ENCODE measurements at places on chromosomes 2 and 18.

DNA sequence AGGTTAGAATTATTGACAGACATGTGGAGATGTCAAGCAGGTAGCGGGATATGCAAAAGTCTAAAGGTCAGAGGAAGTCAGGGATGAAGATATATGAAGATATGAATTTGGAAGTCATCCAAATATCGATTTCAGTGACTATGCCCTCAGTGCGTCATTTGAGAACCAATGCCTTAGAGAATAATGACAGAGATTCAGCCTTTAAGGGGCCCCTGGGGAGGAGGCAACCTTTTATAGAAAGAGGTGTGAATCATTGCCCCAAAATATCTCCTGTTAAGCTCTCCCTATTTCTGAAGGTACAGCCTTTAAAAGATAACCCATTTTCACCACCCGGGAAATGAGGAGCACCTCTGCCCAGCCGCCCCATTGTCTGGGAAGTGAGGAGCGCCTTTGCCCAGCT, 223.4 kb downstream of the NCKAP5 start:
- no peak for DNase-seq

GRCh38 chr2:15973481-15974401, 33.4 kb downstream of the MYCN start:
- no peak for DNase-seq

DNA sequence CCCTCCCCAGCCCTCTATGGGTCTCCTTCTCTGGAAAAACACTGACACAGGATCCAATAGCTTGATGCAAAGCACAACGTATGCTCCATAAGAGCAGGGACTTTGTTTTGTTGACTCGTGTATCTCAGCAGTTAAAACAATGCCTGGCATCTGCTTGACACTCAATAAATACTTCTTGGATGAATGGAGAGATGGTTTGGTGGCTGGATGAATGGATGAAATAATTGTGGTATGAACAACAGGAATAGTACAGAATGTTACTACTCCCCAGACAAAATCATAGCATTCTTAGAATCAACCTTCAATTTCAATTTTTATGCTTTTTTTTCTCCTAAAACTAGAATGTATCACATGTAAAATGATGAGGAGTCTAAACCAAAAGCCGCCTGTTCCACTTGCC, 57.4 kb downstream of the KCNE4 start:
- no peak for DNase-seq

DNA sequence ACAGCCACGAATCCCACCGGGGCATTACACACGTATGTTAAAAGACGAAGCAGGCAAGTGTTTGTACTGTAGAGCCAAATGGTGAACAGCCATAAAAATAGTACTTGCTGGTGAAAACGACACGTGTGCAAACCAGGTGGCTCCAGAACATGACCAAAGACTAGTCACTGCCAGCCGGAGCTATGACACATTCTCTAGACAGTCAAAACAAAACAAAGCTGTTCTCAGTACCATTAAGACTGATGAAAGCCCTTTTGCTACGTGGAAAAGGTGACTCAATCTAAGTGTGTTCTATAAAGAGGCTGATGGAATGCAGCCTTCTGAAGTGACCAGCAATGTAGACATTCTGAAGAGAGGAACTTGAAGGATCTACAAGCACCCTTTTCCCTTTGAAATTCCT, 367.7 kb upstream of the NETO1 start:
- no peak for DNase-seq

GRCh38 chr2:63364866-63365265, 223.4 kb downstream of the WDPCP start:
- DNase-seq: no peak

- DNase-seq: no peak
Measured at GRCh38 chr2:236628256-236628901, 58.8 kb downstream of the ACKR3 start.

DNA sequence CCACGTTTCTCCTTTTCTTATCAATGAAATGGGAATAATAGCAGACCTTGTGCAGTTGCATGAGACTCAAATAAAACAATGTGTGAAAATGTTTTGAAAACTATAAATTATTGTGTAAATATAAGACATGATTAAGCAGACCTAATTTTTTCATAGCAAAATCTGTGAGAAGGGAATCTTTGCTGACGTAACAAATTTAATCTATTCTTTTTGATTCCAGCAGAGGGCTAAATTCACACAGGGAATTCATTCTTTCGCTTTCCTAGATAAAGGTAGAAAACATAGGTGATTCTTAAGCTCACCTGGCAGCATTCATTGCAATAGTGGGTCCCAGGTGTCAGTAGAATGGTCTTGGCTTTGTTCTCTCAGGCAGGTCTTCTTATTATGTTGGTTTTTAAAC, 450.0 kb upstream of the GCFC2 start:
- DNase-seq: no peak

DNA sequence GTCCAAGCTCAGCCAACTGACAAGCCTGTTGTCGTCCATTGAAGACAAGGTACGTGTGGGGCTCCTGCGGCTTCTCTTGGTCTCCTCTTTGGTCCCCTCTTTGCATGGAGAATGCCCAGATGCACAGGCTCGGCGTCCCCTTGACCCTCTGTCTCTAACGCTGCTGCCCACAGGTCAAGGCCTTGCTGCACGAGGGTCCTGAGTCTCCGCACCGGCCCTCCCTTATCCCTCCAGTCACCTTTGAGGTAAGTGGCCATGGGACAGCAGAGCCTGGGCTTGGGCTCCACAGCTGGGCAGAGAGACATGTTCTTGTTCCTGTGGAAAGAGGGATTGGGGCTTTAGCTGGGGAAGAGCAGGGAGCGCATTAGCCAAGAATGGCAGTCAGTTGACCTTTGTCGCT, 86.1 kb downstream of the INPP5D start:
- no peak for DNase-seq

DNA sequence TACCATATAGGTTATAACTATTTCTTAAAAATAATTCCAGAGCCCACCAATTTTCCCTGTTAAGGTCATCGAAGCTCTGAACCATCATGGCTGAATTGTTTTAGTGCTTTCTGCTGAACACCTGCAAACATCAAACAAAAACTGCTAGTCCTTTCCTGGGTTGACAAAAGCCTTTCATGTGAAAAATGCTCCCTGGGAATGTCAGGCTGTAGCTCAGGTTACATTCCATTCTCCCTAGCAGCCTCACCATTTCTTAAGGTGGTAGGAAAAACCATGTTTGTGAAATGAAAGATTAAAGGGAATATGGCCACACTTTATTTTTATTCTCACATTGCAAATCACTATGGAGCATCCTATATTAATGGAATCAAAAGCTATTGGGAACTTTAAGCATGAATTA, 5.7 kb downstream of the TCF4 start:
- no peak for DNase-seq

DNA sequence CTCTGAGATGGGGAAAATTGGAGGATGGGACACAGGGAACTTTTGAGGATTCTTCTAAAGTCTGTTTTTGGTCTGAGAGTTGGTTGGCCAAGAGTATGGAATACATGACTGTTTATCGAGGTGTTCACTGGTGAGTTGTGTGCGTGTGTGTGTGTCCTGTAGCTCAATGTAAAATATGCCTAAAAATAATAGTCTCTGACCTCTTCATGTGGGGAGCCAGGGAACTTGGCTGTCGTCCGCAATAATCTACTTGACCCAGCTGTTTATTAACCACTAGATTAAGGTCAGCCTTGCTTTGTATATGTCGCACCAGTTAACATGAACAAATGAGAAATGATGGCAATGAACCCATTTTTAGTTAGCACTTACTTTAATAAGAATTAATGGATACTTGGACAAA, 177.5 kb upstream of the TPO start:
- no peak for DNase-seq

DNA sequence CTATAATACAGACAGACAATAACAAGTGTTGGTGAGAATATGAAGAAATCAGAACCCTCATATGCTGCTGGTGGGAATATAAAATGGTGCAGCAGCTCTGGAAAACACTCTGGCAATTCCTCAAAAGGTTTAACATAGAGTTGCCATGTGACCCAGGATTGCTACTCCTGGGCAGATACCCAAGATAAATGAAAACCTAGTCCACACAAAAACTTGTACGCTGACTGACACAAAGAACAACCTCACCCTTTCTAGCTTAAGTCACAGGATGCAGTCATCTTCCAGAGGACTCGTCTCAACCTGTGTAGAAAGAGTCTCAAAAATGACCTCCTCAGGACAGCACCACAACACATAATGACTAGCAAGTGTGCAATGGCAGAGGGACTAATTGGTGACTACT, 71.6 kb upstream of the ACAA2 start:
- no peak for DNase-seq

DNA sequence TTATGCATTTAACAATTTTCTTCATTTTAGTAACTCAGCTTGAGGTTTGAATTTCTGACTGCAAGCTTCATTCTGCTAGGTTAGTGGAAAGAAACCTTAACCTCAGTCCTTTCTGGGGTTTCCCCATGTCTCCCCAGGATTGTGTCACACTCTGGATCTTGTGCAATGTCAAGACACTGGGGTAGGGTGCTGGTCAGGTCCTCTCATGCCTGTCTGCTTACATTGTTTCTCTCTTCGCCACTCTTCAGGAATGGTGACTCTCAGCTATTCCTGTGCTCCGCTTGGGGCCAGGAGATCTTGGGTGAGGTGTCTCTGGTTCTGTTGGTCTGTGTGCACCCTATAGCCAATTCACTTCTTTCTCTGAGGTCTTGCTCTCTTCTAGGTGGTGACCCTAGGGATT, 23.9 kb downstream of the CTLA4 start:
- DNase-seq: no peak

DNA sequence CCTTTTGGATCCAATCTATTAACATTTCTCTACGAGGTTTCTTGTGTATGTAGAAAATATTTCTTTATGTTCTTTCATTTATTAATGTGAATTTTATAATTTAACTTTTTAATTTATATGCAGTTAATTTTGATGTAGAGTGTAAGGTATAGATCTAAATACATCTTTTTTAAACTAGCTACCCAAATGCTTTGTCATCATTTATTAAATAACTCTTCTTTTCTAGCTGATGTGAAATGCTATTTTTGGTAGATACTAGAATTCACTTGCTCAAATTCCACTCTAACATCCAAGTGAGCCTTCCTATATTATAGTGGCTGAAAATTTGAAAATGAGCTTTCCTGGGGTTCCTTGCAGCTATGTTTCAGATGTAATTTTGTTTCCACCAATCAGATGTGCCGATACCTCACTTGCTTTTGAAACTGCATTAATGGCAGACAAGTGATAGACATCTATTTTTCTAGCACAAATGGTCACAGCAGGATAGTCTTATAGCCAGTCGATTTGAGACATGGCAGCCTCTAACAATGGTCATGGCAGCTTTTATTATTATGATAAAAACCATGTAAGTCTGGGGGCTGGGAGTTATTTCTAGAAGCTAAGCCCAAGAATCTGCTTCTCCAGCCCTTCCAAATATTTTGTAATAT, 10.9 kb upstream of the ICOS start:
- DNase-seq: no peak

GRCh38 chr2:109200616-109201464, 71.8 kb downstream of the SH3RF3 start:
- no peak for DNase-seq

- DNase-seq: no peak
Measured at GRCh38 chr2:218292048-218293014, at the start of gene TMBIM1. Gene TMBIM1 (minus strand): TSS chr2:218292503. CDS start chr2:218282141, 10,362 bp downstream.

- DNase-seq: no peak
Measured at GRCh38 chr18:22286585-22286984, 117.2 kb downstream of the GATA6 start.

DNA sequence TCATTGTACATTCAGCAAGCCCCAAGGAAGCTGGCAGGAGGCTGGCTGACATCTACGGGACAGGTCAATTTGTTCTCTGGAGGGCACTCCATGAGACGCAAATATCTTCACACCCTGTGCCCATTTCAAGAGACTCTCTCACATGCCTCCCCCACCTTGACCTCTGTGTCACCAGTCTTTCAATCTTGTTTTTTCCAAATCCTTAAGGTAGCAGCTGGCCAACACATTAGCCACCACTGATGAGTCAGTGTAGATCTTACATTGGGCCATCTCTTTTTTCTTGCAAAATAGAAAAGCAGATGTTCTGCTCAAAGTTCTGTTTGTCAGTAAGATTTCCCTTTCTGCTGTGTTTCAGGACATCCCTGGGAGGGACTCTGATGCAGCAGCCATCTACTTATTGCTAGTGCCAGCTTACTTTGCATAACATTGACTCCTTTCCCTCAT, 1.7 kb upstream of the DPP4 start:
- DNase-seq: no peak

GRCh38 chr2:69057660-69058059, 44.7 kb downstream of the ANTXR1 start:
- DNase-seq: no peak

GRCh38 chr18:8849696-8850095, 144.3 kb downstream of the MTCL1 start:
- DNase-seq: no peak

- DNase-seq: no peak
Measured at GRCh38 chr2:67394734-67395133, 2.4 kb upstream of the ETAA1 start.

- no peak for DNase-seq
Measured at GRCh38 chr18:79872527-79873444, 75.0 kb downstream of the KCNG2 start.

DNA sequence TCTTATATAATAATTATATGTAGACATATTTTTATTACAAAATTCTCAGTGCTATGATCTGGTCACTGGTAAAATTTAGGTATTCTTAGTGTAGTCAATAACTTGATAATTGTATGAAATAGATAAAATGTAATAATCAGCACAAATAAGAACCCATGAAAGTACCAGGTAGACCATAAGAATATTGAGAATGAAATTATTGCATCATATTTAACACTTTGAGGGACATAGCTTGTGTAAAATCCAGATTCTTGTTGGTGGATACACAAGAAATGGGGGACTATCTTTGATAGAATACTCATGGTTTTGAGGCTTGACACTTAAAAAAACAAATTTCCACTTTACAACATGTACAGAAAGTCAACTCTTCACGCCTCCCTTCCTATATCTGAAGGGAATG, 898.8 kb upstream of the DDX18 start:
- no peak for DNase-seq

- no peak for DNase-seq
Measured at GRCh38 chr2:6072768-6073167, 380.6 kb downstream of the SOX11 start.

DNA sequence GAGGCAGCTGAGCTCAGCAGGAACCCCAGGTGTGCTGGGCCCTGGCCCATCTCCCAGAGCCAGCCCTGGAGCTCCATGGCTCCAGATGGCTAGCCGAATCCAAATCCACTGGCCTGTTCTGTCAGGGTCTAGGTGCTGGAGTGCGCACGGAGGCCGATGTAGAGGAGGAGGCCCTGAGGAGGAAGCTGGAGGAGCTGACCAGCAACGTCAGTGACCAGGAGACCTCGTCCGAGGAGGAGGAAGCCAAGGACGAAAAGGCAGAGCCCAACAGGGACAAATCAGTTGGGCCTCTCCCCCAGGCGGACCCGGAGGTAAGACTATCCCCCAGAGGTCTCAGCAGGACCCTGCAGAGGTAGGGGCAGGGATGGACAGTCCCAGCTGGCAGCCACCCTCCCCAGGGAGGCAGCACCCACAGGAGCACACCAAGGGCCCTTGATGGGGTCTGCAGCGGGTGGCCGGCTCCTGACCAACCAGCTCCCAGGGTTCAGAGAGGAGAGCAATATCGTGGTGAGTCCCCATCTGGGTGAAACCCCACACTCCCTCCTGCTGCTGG, 26.1 kb upstream of the PRLH start:
- peak; percentile 62 for DNase-seq
